ENCODE measurements at places on chromosomes 16 and 17. TPM values are rescaled to one million over a fixed set of nuclear protein-coding genes. Genes with fewer than 3 reads are reported as not detected.

The FGF11 gene
- 12.9 TPM for total RNA-seq

The SOX8 gene
- total RNA-seq, result 0.72 TPM

The ACSM2A gene
- total RNA-seq, result not detected

The STX1B gene
- 0.85 TPM for total RNA-seq

The LRRC36 gene
- not detected for total RNA-seq

The TRPV3 gene
- 2.3 TPM for total RNA-seq

The PMP22 gene
- total RNA-seq, result 78.1 TPM

The PCGF2 gene
- total RNA-seq, result 8.4 TPM

The SHISA6 gene
- not detected for total RNA-seq

The CES5A gene
- total RNA-seq, result not detected

The KRTAP9-2 gene
- not detected for total RNA-seq

The CCDC144A gene
- 8.8 TPM for total RNA-seq

The ALOXE3 gene
- not detected for total RNA-seq

The SLC5A10 gene
- not detected for total RNA-seq
